Kidney capillary endothelial cell (primary cell): ENCODE measurements at places on chromosomes 1 and 21.

GRCh38 chr1:118209648-118210047 is 24.6 kb upstream of the SPAG17 start:
- no peak for DNase-seq

GRCh38 chr21:44967082-44968047 is 27.5 kb downstream of the SLX9 start:
- DNase-seq, result no peak

GRCh38 chr21:16179773-16180172 is 450.0 kb downstream of the USP25 start:
- DNase-seq, result no peak

DNA sequence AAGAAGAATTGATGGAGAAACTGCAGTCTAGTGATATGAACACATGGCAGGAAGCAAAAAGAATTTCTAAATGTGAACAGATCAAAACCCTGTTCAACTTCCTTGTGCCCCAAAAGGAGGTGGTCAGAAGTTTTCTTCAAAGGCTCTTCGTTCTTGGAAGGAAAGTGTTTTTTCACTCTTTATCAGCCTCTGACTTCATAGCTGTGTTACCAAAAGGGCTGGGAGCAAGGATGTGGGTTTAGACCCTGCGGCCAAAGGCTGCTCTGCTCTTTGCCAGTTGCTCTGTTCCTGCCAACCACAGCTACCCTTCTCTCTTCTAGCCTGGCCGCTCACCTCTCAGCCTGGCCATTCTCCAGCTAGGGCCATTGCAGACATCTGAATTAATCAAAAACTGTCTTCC is 53.8 kb downstream of the PTGER3 start:
- no peak for DNase-seq
